ENCODE measurements at places on chromosomes 11 and 22. TPM values are rescaled to one million over a fixed set of nuclear protein-coding genes. Genes with fewer than 3 reads are reported as not detected.

DNA sequence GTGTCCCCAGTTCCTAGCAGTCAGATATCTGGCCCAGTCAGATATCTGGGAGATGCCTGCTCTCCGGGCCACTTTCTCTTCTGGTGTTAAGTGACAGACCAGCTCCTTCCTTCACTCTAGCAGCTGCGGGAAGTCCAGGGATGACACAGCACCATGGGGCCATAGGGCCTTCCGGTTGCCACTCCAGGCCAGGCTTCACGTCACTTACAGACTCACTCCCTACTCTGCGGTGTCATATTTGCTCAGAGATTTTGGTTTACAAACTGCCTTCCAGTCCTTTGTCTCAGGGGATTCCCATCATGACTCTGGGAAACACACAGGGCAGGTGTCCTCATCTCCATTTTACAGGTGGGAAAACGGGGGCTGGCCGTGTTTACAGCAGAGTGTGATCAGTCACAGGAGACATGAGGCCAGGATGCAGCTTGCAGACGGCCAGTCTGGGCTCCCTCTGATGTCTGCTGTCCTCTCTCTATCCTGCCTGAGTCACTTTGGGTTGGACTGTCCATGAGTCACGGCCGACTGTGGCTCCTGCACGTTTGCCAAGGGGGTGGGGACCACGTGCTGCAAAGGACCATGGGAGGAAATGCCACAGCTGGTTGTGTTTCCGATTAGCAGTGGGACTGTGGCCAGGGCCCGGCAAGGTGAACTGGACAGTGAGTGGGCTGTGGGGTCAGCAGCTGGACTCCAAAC, 8.2 kb upstream of the TBC1D22A start:
- peak; percentile 90 for DNase-seq

The HEPACAM gene
- total RNA-seq, result not detected

DNA sequence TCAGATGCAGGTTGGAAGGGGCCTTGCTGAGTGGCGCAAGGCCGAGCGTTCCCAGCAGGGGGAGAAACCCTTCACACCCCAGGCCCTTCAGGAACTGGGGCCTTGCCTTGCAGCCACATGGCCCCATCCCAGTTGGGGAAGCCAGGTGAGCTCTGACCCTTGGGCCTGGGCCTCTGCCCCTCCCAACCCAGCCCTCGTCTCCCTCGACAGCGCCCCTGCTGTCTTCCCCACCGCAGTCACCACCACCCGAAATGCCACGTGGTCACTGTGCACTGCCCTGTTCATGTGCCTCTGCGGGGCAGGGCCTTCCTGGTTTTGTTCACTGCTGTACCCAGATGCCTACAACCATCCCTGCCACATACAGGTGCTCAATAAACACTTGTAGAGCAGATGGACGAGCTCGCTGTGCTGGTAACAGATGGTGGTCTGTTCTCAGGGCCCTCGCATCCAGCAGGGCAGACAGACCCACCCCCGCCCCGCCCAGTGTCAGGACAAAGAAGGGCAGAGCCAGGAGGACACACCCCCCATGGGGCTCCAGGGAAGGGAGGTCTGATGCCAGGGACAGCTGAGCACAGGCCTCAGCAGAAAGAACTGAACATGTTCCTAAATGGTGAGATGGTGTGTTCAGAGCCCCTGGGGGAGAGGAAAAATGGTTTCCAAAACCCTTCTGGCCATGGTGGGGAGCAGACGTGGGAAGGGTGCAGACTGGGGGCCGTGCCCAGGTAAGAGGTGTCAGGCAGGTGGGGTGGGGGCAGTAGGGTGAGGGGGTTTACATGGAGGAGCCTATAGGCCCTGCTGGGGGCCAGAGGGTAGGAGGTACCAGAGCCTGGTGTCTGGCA, 3.7 kb downstream of the POLR2L start:
- DNase-seq, result no peak

- DNase-seq, result peak; percentile 76
These were observed 357.2 kb downstream of the TMEM135 start for GRCh38 chr11:87394924-87395323.
